Caco-2 (cell line): ENCODE measurements at places on chromosomes 13 and 19.

GRCh38 chr13:45143346-45143751 is 23.0 kb downstream of the GTF2F2 start:
- no peak for DNase-seq

- no peak for DNase-seq
Observed at GRCh38 chr19:41156207-41156606, 36.8 kb upstream of the CYP2S1 start.

GRCh38 chr13:108996430-108996829 is 367.0 kb downstream of the MYO16 start:
- no peak for DNase-seq

DNA sequence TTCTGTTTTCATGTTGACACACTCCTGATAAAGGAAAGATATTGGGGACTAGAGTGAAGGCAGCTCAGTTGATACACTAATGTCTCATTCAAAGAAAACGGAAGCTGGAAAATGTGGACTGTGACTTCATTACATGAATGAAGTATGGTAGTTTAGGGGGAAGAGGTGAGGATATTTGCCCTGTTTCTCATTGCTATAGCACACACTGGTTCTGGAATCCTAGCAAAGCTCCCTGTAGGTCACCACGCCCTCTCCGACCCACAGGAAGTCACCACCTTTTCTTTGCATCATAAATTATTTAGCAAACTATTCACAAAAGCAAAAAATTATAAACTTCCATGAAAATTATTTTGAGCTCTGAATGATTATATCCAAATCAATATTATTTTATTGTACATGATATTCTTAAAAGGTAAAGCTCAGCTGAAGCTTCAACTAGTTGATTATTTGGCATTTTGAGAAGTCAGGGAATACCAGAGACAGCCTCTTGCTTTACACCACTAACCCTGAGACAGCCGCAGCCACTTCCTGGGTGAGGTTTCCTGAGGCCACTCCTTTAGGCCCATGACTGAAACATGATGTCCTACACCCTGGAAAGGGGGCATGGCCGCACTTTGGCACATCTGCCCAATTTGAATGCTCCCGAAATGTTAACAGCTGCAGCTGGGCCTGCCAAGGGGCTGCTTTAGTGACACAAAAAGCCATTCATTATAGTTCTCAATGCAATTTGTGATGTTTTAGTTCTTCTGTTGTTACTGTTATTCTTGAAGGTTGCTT is 50.0 kb upstream of the WDFY2 start:
- no peak for DNase-seq

- DNase-seq = no peak
Observed at GRCh38 chr19:55366790-55367189, 3.5 kb downstream of the IL11 start.

- peak; percentile 68 for DNase-seq
Observed at GRCh38 chr19:45097776-45098520, 5.0 kb downstream of the PPP1R37 start.

DNA sequence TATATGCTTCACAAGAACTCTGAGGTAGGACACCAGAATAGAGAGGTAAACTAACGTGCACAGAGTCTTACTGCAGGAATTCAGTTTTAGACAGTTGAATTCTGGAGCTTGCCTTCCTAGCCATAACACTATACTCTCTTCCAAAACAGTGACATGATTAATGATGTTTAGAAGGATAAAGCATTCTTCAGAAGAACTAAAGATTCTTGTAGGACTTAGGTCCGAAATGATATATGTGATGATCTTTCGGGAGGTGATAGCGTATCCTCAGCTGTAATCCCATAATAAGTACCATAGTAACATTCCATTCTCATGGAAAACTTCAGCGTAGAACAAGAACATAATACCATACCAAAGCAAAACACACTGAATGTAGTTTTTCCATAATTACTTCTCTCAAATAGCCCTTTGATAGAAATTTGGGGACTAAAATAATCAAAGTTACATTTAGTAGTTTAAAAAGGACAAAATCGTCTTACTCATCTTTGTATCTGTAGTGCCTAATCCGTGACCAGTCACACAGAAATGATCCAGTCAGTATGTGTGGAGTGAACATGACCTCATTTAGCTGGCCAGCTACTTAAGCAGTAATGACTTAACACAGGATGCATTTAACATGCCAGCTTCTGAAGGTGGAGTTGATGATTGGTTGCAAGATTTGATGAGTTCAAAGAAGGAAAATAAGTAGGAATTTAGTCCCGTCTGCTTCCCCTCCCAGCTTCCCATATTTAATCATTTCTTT is 38.4 kb downstream of the PIBF1 start:
- DNase-seq = no peak

- no peak for DNase-seq
Observed at GRCh38 chr19:4582980-4583842, 23.7 kb upstream of the SEMA6B start.

GRCh38 chr19:6412447-6413091 is 12.0 kb downstream of the KHSRP start:
- peak; percentile 75 for DNase-seq

- DNase-seq = no peak
Observed at GRCh38 chr13:108326309-108326708, 56.8 kb downstream of the TNFSF13B start.

- DNase-seq = no peak
Observed at GRCh38 chr19:18562086-18562485, 4.4 kb downstream of the KXD1 start.

- DNase-seq = no peak
Observed at GRCh38 chr13:105642511-105642958, 892.9 kb downstream of the EFNB2 start.

GRCh38 chr19:11704626-11705025 is 34.1 kb downstream of the ZNF823 start:
- DNase-seq = no peak

- no peak for DNase-seq
Observed at GRCh38 chr13:113832205-113832604, 31.7 kb downstream of the GAS6 start.

DNA sequence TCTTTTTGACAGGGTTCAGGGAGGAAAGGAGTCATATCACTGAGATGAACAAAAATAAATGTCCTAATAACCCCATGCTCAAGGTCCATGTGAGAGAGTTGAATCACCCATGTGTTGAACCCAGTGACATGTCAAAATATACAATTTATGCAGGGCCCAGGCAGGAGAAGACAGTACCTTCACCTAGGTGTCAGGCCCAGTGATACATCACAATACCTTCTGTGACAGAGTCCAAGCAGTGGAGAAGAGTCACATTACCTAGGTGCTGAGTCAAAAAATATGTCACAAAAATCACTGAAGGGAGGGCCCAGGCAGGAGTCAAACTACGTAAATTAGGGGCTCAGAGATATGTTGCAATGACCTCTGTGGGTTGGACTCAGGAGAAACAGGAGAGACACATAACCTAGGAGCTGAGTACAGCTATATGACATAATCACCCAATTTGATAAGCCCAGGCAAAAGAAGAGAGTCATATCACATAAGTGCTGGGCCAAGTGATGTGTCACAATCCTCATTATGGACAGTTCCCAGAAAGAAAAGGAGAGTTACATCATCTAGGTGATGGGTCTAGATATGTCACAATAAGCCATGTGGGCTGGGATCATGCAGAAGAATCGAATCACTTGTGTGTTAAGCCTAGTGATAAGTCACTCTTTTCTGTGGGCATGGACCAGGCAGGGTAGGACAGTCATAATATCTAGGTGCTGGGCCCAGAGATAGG is 13.8 kb upstream of the ZNF724 start:
- DNase-seq = no peak

- DNase-seq = peak; percentile 90
Observed at GRCh38 chr19:47729468-47729798, 15.9 kb upstream of the NOP53 start.

DNA sequence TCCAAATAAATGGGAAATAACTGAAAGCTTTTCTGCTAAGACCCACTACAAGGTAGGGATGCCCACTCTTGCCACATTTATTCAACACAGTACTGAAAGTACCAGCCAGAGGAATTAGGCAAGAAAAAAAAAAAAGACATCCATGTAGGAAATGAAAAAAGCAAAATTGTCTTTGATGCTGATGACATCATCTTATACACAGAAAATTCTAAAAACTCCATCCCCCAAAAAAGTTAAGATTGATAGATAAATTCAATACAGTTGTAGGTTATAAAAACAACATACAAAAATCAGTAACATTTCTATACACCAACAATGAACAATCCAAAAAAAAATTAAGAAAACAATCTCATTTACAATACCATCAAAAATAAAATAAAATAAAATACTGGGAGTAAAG is 330.4 kb downstream of the RBM26 start:
- no peak for DNase-seq

GRCh38 chr13:55999709-56000108 is 1141.0 kb upstream of the PRR20A start:
- DNase-seq = no peak

DNA sequence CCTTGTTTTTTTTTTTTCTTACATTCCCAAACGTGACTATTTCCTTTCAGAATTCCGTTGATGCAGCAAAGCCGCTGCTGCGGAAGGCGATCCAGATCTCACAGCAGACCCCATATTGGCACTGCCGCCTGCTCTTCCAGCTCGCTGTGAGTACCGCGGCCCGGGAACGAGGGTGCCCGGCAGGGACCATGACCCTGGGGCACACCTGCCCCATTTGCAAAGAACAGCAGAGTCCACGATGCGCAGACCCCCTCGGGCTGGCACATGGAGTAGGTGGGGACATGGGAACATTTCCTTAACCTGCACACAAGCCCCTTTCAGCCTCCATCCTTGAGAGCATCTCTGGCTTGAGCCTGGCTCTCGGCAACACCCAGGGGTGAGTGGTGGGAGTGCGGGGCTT is 16.5 kb downstream of the MAU2 start:
- no peak for DNase-seq

- peak; percentile 79 for DNase-seq
Observed at GRCh38 chr19:47406711-47407416, 12.5 kb downstream of the MEIS3 start.

GRCh38 chr13:20782116-20782708 is 8.5 kb upstream of the EEF1AKMT1 start:
- no peak for DNase-seq

GRCh38 chr19:19782783-19783182 is 38.8 kb downstream of the ZNF506 start:
- DNase-seq = no peak

DNA sequence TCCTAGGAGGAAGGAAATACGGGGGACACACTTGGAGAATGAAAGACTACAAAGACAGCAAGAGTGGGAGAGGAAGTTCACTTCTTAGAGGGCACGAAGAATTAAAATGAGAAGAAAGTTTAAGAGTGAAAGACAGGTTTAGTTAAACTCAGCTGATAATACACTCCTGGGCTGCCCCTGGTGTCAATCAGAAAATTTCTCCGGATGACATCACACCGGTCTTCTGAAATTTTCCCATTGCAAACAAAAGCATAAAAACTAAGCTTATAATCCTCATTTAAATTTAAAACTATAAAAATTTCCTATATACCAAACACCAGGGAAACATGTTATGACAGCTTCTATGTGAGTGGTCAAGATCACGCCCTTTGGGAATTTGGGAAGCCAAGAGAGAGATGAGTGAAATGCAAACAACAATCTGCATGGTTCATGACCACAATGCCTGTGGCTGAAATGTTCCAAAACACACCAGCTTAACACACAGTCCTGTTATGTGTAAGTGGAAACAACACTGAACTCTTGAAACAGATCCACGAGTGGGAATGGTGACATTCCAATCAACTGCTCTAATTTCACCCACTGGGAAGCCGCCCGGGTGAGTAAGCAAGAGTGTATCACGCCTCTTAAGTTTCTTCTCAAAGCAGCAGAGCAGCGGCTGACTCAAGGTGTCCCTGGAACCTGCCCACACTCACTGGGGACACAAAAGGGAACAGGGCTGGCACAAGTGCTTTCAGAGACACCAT is 49.0 kb downstream of the BRD4 start:
- no peak for DNase-seq

DNA sequence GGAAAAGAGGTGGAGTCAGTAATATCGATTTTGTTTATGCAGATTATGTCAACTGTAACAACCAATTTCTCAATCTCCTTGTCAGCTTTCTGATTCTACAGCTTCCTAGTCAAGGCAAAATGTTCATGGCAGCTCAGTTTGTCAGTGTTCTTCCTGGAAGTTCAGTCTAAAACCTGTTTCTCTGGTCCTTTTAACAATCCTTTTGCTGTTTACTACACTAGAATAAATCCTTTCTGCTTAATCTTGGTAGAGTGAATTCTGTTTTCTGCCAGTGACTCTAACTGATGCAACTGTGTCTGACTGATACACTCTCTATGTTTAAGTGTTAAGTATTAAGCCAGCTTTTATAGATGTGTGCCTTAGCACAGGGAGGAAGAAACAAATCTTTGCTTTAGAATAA is 516.9 kb upstream of the KLF12 start:
- DNase-seq = no peak

- no peak for DNase-seq
Observed at GRCh38 chr19:4823577-4823976, 7.9 kb downstream of the TICAM1 start.

DNA sequence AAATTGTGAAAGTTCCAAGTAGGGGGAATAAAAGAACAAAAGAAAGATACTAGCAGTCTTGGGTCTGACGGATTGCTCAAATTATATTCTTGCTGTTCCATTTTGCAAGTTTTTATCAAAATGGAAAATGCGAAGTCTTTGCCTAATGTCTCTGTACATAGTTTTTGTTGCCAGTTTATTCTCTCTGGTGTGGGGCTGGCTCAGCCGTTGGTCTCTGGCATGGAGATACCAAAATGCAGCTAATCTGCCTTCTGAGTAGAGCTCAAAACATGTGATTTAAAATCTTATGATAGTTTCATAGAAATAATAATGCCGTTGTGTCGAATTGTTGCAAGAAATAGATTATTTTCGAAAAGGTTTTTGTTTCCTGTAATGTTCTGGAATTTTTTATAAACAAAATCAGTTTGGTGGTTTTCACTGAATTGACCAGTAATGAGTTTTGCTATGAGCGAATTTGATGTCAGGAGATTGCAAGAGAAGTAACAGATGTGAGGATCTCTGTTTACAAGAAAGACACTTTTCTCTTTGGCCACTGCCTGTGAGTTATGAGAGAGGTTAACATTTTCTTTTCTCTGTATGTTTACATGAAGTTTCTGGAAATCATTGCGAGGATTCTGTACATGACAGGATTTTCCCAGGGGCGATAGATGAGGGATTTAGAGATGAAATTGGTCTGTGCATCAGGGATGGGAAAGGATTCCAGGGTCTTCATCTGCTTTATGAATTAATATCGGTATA is 147.0 kb downstream of the DCT start:
- no peak for DNase-seq

- DNase-seq = no peak
Observed at GRCh38 chr19:30966486-30966885, 382.8 kb downstream of the TSHZ3 start.

GRCh38 chr13:23898101-23898500 is 799 bp upstream of the C1QTNF9B start:
- no peak for DNase-seq

DNA sequence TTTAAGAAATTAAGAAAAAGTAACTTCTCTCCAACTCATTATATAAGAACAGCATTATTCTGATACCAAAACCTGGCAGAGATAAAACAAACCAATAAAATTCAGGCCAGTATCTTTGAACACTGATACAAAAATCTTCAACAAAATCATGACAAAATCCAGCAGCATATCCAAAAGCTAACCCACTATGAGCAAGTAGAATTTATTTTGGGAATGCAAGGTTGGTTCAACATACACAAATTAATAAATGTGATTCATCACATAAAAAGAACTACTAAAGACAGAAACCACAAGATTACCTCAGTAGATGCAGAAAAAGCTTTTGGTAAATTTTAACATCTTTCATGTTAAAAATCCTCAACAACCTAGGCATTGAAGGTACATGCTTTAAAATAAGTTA is 12.3 kb downstream of the ZNF91 start:
- DNase-seq = no peak
